ENCODE measurements at places on chromosomes 13 and 19. TPM values are rescaled to one million over a fixed set of nuclear protein-coding genes. Genes with fewer than 3 reads are reported as not detected.

GRCh38 chr19:15374796-15375440, 4.7 kb downstream of the AKAP8 start:
- no peak for DNase-seq

- no peak for DNase-seq
These were observed 15.3 kb downstream of the ZNF536 start for GRCh38 chr19:30387311-30388115.

ZNF667 gene
- 1.8 TPM for polyA plus RNA-seq

- DNase-seq, result peak; percentile 55
These were observed 65.1 kb downstream of the ZNF823 start for GRCh38 chr19:11673608-11674041.
